Skin of body (tissue), 3 donors: ENCODE measurements at places on chromosomes 5 and 9. TPM values are rescaled to one million over a fixed set of nuclear protein-coding genes. Genes with fewer than 3 reads are reported as not detected.

- DNase-seq: no peak
These were observed at the start of gene PCDHB9 for GRCh38 chr5:141186897-141187512. PCDHB9 (plus strand) TSS chr5:141187161; CDS start chr5:141187319, 158 bp downstream.

DNA sequence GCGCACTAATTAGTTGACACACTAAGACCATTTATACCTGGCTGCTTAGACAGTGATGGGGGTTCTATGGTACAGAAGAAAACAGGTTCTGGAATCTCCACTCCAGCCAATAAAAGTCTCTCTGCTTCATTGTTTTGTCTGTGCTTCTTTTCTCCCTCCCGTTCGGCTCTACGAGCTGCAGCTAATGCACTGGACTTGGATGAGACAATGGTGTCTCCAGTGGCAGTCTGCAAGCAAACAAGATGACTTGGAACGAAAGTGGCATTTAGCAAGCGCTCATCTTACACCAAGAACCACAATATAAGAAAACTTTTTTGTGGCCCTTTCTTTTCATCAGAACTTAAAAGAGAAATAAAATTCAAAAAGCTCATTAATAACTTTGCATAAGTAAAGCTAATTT lies 30.2 kb downstream of the GFM2 start:
- no peak for DNase-seq

GRCh38 chr5:128424646-128425045 lies 113.4 kb downstream of the FBN2 start:
- peak; percentile 19 for DNase-seq

DNA sequence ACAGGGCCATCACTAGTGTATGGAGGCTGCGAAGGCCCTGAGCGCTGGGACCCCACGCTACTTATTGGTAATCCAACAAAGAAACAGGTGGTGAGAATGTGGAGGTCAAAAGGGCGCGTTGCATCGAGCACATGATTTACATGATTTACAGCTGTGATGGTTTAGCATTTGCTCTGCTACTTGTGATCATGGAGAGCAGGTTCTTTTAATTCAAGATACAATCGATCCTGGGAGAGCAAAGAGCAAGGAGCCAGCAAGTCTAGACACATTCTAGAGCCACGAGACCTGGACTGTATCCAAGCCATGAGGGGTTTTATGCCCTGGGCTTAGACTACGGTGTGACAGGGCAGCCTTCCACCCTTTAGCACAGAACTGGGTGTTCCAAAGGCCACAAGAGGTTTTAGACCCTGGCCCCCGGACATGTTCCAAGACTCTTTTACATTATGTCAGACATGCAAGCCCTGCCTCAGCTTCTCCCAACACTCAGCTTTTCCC lies 47.0 kb upstream of the CLK4 start:
- DNase-seq: no peak

DNA sequence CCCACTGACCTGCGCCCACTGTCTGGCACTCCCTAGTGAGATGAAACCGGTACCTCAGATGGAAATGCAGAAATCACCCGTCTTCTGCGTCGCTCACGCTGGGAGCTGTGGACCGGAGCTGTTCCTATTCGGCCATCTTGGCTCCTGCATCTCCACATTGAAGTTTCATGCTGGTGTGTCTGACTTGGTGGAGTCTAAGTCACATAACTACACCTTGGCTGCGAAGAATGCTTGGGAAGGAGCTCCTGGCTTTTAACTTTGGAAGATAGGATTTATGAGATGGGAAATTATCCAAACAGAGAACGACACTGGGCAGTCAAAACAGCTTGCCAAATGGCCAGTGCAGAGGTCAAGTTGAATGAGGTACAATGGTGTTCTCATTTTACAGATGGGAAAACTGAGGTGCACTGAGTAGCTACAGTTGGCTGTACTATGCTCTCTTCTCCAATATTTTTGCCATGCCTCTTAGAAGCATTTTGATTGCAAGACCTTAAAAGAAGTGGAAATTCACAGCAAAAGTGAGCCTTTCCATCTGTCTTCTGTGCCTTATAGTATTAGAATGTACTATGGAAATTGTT lies 36.7 kb downstream of the CCDC192 start:
- no peak for DNase-seq

DNA sequence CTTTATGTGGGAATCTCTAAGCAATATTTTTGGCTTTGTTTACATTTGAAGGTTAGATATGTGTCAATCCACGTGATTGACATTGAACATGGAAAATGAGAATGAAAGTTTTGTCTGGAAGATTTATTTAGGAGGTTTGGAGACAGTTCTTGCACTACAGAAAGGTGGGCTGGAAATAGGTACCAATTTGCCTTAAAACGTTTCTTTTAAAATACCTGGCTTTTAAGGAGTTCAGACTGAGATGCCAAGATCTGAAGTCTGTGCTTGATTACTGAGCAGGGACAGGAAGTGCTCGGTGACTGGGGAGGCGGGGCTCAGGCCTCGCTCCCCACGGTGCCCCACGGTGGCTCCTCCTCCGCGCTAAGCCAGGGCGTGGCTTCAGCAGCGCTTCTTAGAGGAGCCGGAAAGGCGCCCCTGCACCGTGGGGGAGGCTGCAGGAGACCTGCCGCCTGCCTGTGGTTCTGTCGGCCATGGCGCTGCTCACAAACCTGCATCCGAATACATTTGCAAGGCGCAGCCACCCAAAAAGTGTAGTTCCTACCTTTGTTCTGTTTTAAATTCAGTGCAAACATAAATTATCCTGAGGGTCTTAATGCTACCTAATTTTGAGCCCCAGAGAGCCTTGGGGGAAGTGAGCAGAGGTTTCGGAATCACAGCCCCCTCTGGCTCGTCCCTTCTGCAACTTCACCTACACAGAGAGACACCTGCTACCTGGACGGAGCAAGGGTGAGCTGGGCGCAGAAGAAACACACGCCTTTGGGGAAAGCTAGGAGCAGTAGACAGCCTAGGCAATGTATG lies 49.2 kb downstream of the USP20 start:
- DNase-seq: peak; percentile 49

DNA sequence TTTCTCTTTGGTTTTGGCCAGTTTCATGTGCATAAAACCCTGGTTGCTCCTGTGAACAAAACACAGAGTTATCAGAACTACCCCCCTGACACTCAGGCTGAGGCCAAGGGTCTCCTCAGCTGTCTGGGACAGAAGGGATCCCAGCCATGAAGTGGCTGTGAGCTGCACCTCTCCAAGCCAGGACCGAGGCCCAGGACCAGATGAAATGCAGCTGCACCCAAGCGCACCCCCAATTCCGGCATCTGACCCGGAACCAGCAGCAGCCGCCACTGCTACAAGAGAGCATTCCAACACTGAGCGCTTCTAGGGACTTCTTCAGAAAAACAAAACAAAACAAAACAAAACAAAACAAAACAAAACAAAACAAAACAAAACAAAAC lies 16.0 kb upstream of the SLC25A51 start:
- DNase-seq: no peak

GRCh38 chr9:114371343-114371944 lies 16.3 kb downstream of the AKNA start:
- no peak for DNase-seq

DNA sequence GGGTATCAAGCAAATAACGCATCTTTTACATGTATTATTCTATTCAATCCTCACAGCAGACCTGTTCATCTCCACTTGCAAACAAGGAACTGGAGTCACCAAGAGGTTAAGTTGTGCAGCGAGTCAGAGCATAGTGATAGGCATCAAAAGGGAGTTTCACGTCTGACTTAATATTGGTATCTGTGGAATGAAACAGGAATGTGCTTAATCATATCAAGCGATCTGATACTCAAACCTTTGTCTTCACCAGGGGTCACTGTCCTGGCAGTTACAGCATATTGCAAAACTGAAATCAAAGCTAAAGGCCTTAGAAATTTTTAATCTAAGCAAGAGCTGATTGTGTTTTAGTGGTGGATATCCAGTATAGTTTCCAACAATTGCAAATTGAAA lies 271.6 kb downstream of the PLK2 start:
- no peak for DNase-seq

DNA sequence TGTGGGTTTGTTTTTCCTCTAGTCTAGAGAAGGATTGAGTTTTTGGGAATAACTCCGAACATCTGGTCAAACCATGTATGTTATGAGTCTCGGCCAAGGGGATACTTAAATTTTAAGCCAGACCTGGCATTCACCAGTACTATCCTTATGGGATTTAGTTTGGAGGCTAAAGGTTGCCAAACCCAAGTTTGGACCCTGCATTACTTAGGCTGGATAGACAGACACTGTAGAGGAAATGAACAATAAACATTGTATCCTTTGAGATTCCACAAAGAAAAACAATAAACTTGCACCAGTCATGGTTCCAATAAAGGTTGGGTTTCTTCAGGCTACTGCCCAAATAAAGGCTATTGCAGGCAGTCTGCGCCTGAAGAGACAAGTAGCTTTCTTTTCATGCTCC lies 296.7 kb upstream of the MEF2C start:
- DNase-seq: no peak

DNA sequence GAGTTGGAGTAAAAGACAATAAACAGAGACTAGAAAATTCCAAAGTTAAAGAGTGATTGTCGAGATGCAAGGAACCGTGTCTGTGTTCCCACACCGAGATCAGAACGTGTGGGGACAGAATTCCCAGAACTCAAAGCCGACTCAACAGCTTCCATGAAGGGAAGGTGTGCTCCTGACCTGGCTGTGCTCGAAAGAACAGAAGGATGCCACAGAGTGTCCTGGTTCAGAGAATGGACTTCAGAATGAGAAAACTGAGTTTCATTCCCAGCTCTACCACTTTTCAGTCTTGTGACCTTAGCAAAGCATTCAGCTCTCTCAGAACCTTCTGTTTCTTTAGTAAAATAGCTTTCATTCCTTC lies 420.0 kb upstream of the SLC30A5 start:
- DNase-seq: no peak

DNA sequence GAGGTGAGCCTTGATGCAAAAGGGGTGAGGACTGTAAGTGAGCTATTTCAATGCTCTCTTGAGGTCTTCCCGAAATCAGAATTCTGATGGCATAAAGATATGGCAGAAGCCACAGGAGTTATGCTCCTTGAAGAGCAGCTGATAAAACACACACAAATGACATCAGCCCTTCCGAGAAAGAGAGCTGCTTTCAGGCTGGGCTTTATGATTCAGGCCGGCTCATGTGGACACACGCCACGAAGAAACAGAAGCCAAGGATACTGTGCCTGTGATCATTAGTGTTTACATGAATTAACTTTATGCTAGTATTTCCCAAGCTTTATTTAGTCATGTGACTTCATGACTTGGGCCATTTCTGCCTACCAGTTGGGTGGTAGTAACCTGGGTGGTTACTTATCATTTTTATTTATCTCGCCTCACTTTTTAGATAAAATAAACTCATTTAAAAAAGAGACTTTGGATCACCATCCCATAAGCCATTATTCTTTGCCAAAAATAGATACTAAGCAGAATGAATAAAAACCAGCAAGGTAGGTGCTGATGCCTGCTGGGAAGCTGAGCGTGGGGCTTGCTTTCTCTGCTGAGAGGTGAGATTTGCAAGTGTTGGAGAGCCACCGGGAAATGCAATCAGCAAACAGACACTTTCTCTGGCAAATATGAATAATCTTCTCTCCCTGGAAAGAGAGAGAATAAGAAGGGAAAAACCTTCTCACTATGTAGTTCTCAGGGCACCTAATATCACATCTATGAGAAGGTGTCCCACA lies 73.0 kb upstream of the SLC25A51 start:
- DNase-seq: no peak

DNA sequence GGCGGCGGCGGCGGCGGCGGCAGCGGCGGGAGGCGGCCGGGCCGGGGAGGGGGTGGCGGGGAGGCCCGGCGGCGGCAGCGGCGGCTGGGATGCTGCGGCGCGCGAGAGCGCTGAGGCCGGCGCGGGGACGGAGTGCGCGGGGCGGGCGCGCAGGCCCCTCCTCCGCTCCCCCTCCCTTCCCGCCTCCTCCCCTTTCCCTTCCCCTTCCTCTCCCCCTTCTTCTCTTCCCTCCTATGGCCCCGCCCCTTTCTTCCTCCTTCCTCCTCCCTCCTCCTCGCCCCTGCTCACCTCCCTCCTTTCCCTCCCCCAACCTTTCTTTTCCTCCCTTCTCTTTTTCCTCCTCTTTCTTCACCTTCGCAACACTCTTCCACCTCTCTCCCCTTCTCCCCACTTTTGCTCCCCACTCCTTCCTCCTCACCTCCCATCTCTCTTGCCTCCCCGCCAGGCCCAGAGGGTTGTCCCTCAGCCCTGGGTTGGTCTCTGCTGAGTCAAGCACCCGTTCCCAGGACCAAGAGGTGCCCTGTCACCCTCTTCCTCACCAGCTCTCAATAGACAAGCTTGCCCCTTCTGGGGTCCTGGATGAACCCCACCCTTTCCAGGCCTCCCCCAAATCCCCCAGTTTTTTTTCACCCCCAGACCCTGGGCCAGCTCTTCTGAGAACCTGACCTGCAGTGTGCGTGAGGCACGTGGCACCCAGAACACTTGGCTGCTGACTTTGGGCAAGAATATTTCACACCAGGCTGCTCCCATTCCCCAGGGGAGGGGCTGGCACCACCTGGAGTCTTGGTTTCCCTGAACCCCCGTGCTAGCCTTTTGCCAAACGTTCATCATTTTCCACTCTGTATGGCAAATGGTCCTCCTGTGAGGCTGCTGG lies at the start of gene SEMA4D:
Gene SEMA4D, minus strand, starts transcription at position 136 of the 874 bp plus-strand sequence. CDS start 92,657 bp downstream, outside the sequence.
- DNase-seq: peak; percentile 25

- DNase-seq: no peak
These were observed at the start of gene TEX48 for GRCh38 chr9:114681594-114682332. TEX48 (minus strand) TSS chr9:114682192; CDS start chr9:114671723, 10,469 bp downstream.

- no peak for DNase-seq
These were observed 435.5 kb downstream of the DTWD2 start for GRCh38 chr5:118552731-118553360.

DNA sequence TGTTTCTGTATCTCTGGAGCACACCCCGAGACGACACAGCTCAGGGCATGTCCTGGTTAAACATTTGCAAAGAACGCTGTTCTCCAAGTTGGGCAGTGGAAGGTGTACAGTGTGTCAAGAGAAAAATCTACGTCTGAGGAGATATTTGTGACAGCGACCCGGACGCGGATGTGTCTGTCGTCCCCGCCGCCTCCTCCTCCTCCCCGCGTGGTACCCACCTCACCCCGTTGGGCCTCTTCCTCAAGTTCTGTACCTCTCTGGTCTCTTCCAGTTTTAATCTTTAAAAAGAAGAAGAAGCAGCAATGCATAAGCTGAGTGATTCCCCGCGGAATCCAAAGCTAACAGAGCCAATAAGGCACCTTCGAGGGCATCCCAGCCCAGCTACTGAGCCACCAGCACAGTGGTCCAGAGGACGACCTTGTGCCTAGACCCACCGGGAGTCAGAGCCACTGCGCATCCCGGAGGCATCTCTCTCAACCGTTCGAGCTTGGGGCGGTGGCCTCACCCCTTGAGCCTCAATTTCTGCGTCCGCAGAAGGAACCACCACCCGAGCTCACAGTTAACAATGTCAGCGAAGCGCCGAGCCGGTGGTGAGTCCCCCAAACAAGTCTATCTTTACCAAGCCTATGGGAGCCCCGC lies 467 bp downstream of the C9orf78 start:
- no peak for DNase-seq

- DNase-seq: no peak
These were observed 142.1 kb downstream of the XRCC4 start for GRCh38 chr5:83219495-83219894.

- DNase-seq: no peak
These were observed 17.8 kb upstream of the CEP72 start for GRCh38 chr5:594226-594860.

GRCh38 chr5:149289301-149289700 lies 17.6 kb downstream of the AFAP1L1 start:
- DNase-seq: peak; percentile 27

GRCh38 chr5:5609935-5610334 lies 187.5 kb downstream of the ICE1 start:
- no peak for DNase-seq

The DMRT3 gene
- total RNA-seq: not detected

The KCNV2 gene
- total RNA-seq: not detected

The C5orf58 gene
- total RNA-seq: not detected

The PRLR gene
- 3.6 TPM for total RNA-seq

The TSSK1B gene
- total RNA-seq: 0.10 TPM

The C5orf52 gene
- not detected for total RNA-seq

The ZNF79 gene
- 7.8 TPM for total RNA-seq

The ENHO gene
- 3.3 TPM for total RNA-seq

The CTXN3 gene
- not detected for total RNA-seq
